Sigmoid colon (tissue), 7 donors: ENCODE measurements at places on chromosomes 11 and 22. TPM values are rescaled to one million over a fixed set of nuclear protein-coding genes. Genes with fewer than 3 reads are reported as not detected.

DNA sequence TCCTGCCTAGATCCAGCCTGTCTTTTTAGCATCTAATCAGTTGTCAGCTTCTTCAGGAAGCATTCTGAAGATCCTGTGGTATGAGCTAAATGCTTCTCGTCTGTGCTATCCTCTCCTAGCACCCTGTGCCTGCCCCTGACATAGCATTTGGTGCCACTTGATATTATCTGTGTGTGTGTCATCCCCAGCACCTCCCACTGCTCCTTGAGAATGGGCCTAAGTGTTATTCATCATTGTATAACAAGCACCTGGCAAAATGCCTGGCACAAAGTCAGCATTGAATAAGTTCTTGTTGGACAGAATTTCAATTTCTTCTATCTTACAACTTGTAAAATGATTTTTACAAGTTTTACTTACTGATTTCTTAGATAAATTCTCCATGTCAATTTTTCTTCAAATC lies 28.1 kb upstream of the OLFML1 start:
- H3K36me3 ChIP-seq: no peaks in the 10 kb centered on the region
- H3K27me3 ChIP-seq: no peaks in the 10 kb centered on the region
- H3K4me1 ChIP-seq: no peaks in the 10 kb centered on the region
- H3K27ac ChIP-seq: no peak overlapping the region
- DNase-seq: no peak

GRCh38 chr11:14253421-14253820 lies 105.6 kb downstream of the RRAS2 start:
- DNase-seq: no peak
- no peaks in the 10 kb centered on the region for H3K4me1 ChIP-seq
- peaks cover 8% of the 10 kb centered on the region for H3K27me3 ChIP-seq
- no peaks in the 10 kb centered on the region for H3K36me3 ChIP-seq
- H3K27ac ChIP-seq: no peak overlapping the region

- peak overlapping the region; percentile 74 for H3K27ac ChIP-seq
- DNase-seq: no peak
- no peaks in the 10 kb centered on the region for H3K36me3 ChIP-seq
- peaks cover 47% of the 10 kb centered on the region for H3K4me1 ChIP-seq
- H3K4me3 ChIP-seq: no peak overlapping the region
- H3K27me3 ChIP-seq: no peaks in the 10 kb centered on the region
Observed at GRCh38 chr11:7575841-7576725, 62.3 kb downstream of the PPFIBP2 start.

DNA sequence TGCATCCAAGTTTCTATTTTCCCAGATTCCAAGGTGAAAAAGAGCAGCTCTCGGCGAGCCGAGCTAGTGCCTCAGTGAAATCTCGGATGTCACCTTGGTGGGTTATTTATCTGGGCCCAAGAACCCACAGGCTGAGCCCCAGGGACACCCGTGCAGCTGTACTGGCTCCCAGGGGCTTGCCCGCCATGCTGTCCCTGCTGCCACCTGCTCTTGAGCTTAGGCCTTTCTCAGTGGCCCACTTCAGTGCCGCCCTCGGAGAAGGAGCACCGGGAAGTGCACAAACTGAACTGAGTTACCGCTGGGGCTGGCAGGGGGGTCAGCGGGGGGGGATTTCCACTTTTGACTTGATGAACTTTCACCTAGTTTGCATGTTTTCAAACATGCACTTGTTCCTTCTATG lies 27.9 kb downstream of the CPT1A start:
- H3K27ac ChIP-seq: no peak overlapping the region
- no peaks in the 10 kb centered on the region for H3K27me3 ChIP-seq
- H3K4me1 ChIP-seq: peaks cover 15% of the 10 kb centered on the region
- no peak overlapping the region for H3K4me3 ChIP-seq
- H3K36me3 ChIP-seq: peaks cover 26% of the 10 kb centered on the region
- DNase-seq: no peak

The NDUFC2 gene
- 55.9 TPM for total RNA-seq

The TH gene
- total RNA-seq: not detected

The CRYBB2 gene
- total RNA-seq: not detected

The NXPE2 gene
- 0.36 TPM for total RNA-seq

The MRGPRX3 gene
- total RNA-seq: not detected

The TMEM86A gene
- total RNA-seq: 5.3 TPM

The C1QTNF5 gene
- total RNA-seq: 34.9 TPM

The DCPS gene
- 8.9 TPM for total RNA-seq
